ENCODE measurements at places on chromosomes 5 and 9.
A peak's percentile ranks its signal among the peaks of the same experiment; 100 is the strongest.

DNA sequence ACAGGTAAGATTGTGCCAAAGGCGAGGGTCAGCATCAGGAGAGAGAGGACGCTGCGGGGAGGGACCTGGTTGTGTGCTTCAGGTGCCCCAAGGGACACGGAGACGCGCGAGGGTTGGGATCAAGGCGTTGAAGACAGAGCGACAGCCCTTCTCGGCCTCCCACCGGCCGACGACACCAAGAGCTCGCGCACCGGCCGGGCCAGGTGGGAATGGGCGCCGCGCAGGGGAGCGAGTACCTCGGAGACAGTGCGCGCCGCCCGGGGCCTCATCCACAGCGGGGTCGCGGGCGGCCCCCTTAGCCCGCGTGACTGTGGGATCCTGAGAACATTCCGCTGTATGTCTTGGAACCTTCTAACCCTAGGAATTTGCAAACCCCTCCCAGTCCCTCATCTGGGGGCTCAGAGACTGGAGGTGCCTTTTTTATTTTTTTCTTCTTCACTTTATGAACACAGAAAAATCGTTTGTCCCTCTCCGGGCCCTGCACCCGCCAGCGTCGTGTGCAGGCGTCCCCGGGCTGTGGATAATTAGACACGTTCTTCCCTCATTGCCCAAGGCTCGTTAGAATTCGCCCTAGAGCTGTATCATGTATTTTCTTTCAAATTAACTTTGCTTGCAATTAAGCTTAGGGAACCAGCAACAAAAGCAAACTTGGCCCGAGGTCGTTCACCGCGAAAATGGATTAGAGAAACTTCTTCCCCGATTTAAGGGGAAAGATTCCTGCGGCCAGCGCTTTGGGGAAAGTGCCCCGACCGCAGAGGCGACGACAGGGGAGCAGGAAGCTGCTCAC lies 4.8 kb downstream of the FOXE1 start:
- DNase-seq = no peak

DNA sequence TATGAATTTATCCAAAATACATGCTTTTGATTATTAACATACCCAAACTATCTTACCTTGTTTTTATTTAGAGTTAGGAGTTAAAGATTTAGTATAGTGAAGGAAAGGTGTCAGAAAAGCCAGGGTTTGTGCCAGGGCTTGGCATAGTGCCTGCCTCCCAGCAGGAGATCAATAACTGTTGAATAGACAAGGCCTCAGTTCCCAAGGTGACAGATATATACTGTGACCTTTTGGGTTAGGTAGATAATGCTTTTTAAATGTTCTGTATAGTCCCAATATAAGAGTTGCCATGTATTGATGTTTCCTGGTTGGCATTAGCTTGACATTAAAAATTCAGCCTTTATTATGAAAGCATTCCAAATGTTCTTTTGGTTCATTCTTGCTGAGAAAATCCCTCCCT lies 121.8 kb downstream of the MCTP1 start:
- no peak for DNase-seq

GRCh38 chr5:65946198-65946745 lies 19.9 kb downstream of the ERBIN start:
- DNase-seq = no peak

DNA sequence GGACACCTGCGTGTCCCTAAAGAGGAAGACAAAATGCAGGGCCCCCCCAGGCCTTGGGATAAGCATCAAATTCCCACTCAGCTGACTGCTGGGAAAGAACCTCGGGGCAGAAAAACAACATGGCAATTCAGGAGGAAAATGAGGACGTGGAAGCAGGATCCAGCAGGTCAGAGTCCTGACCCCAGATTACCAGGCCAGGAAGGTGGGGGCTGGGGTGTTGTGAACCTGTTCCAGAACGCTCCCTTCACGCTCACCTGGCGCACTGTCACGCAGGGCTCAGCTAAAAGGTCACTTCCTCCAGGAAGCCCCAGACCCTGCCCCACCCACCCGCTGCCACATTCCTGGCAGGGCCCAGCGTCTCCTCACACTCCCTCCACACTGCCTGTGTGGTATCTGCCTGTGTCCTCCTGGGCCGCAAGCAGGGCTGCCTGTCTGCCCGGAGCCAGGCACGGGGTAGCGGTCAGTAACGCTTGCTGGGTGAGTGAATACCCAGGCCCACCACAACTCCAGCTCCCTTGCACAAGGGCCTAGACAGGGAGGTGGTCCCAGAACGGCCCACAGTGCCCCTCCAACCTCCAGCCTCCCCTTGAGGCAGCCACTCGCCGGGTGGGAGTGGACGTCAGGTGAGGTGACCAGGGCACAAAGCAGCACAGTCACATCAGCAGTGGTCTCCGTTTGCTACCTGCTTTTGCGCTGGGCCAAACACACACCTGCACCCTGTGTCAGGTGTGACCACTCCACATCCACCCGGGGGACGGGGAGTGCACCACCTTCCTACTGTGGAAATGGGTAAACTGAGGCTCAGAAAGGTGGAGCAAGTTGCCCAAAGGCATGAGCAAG lies 18.1 kb downstream of the VAV2 start:
- DNase-seq = no peak

GRCh38 chr5:73781107-73781768 lies 155.2 kb downstream of the ARHGEF28 start:
- no peak for DNase-seq

GRCh38 chr5:73188764-73189531 lies 16.0 kb downstream of the TMEM174 start:
- no peak for DNase-seq

DNA sequence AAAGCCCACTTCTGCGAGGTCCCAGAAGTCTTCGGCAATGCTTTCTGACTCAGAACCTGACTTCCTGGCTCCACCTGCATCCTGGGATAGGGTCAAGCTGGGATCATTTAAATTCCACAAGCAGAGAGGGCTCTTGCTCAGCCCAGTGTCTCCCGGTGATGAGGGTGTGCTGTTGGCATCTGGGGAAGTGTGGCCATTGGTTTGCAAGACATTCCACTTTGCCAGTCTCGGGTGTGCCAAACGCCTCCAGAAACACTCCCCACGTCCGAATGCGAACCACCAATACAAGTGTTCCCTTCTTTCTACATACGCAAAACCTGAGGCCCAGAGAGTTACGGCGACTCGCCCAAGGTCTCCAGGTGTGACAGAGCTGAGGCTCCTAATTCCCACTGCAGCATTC lies 43.1 kb upstream of the FCN2 start:
- DNase-seq = no peak

DNA sequence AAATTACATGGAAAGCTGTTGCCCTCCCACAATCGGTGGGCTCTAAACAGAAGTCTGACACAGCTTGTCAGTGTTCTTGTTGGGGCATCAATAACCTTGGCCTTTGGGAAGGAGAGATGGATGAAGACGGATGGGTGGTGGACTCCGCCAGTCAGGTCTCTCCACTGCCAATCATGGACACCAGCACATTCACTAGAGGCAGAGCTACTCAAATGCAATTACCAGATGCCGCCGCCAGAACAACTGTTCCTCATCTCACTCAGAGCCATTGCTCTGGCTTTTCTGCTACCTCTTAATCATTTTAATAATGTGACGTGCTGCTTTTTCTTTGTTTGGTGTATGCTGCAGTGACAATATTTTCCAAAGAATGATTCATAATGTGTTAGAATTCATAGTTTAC lies 27.9 kb upstream of the SEMA5A start:
- DNase-seq = no peak

GRCh38 chr9:95030344-95030743 lies 287.2 kb downstream of the FANCC start:
- DNase-seq = no peak

DNA sequence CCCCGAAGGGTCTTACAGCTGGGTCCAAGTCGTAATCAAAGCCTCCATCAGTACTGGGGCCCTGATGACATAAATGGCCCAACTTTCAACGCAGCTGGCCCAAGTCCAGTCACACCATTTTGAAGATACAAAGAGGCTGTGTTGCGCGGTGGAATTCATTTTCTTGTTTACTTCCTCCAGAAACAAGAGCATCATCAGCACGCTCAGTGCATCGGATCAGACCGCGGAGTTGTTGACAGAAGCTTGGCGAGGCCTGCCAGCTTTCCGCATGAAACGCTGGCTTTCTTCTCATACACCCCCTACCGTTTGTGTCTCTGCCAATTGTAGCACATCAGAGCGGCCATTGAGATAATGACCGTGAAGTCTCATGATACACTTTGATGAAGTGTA lies 101.7 kb upstream of the SPATA31D4 start:
- DNase-seq = no peak

DNA sequence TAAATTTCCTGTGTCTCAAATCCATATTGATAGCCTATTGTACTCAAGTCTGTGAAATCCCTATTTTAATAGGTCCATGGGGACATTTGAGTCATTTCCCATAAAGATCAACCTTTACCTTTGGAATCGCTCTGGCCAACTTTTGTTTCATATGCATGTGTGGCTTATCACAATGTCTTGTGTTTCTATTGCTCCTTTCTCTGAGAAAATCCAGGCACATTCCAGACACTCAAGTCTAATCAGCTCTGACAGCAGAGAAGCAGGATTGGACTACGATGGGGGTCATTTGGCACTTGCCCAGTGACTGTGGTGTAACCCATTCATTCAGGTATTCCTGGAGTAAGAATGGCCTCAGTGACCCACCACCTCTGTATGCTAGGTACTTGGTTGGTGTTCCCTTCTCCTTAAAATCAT lies 48.4 kb downstream of the ACTBL2 start:
- DNase-seq = peak; percentile 44

- DNase-seq = no peak
Measured at GRCh38 chr9:109383356-109383755, 62.5 kb upstream of the EPB41L4B start.

DNA sequence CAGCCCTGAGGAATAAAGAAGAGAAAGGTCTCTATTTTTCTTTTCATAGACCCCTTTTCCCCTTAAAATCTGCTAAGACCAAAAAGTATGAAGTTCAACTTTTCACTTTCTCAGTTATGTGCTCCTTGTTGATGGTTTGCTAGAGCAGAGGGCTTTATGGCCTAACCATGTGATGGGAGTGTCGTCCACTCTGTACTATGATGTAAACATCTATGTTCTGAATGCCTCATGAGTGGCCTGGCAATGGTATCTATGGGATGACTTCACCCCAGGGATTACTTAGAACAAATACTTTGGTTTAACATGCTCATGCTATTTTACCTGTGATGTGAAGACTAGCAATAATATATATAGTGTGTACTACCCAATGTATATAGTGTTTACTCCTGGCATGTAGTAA lies 43.7 kb upstream of the MIER3 start:
- DNase-seq = no peak

GRCh38 chr5:2265341-2265740 lies 382.6 kb upstream of the IRX4 start:
- DNase-seq = no peak

DNA sequence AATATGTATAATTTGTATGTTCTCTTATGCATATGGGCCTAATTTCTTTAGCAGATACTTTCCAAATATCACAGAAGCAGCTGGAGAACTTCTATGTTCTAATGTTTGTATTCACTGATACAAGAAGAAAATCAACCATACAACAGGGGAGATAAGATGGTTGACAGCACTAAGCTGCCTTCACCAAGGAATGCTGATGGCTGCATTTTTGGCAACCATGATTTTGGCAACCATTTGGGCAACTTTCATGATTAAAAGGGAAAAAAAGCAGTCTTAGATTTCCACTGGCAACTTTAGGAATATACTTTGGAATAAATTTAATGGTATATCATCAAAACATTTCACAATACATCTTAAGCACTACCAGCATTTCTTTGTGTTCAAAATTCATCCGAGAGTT lies 740.3 kb upstream of the CDH6 start:
- DNase-seq = no peak

DNA sequence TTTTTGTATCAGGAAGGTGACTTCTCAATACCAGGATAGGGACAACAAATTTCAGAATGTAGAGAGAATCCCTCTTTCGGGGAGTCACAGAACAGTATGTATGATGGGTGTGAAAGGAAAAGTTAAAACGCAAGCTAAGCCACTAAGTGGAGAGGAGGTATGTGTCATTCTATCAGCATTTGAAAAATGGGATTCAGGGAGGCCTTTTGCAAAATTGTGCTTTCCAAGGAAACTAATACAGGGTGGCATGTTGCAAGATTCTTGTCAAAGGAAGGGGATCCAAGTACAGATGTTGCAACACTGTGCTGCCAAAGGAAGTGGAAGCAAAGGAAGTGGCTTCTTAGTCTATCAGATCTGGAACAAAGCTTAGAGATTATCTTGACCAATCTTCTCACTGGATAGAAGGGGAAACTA lies 12.6 kb upstream of the TNIP1 start:
- DNase-seq = peak; percentile 95

GRCh38 chr5:140840978-140841962 lies at the start of gene PCDHA8:
PCDHA8 (plus strand) TSS chr5:140841187; CDS start chr5:140841322, 135 bp downstream.
- DNase-seq = no peak

DNA sequence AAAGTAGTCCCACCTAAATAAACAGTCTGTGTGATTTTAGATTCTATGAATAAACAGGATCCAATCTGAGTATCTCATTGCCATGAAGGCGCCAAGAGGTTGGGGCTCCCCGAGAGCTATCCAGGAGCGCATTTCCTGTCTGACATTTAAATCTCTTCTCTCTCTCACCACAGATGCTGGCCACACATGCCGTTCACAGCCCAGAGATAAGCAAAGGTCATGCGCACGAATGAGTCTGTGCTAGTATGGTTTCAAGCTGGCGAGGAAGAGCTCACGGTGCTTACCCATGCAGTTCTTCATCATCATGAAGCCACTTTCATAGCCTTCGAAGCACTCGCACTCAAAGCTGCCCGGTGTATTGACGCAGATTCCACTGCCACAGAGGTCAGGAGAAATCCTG lies 199.4 kb downstream of the FBN2 start:
- DNase-seq = no peak

- DNase-seq = no peak
Measured at GRCh38 chr9:5825223-5825622, 7.7 kb downstream of the ERMP1 start.

GRCh38 chr9:70421272-70422180 lies 7.1 kb upstream of the KLF9 start:
- DNase-seq = no peak

DNA sequence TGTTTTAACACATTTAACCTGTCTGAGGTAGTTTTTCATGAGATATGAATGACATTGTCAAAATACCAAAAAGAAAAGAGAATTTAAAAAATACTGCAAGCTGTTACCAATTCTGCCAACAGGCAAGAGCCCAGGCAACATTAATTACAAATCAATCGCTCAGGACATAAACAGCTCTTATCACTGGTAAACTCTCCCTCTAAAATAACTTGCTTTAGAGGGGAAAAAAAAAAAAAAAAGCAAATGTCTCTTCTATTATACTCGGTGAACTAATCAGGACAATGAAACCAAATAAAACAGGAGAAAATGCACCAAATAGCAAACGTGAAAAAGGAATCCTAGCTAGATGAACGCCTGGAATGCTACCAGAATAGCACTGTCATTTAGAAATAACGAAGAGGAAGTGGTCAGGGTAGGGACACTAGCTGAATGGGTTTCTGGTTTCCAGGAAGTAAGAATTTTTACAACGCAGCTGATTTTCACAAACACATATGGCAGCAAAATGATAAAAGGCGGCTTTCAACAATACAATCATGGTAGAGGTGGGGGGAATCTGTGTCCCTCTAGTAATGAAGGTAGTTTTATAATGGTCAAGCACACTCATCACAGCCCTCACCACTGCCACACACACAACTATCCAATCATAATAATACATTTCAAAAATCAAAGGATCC lies 94.9 kb downstream of the DENND1A start:
- no peak for DNase-seq

GRCh38 chr9:89179540-89179894 lies 899 bp upstream of the SHC3 start:
- DNase-seq = peak; percentile 10

Data from RCC 7860 (cell line).